ENCODE measurements at places on chromosomes 5 and 9.

DNA sequence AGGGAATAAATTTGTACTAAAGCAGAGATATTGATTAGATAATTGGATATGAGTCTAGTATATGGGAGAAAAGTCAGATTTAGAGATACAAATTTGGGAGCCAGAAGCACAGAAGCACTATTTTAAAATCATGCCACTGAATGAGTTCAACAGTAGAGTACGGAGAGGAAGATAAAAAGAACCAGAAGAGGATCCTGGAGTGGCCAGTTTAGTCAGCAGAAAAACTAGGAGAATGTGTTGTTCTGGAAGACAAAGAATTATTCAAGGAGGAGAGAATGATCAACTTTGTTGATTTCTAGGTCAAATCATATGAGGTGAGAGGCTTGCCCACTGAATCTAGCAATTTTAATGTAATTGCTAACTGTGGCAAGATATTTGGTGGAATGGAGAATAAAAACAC, 67.0 kb downstream of the NIPBL start:
- no peak for DNase-seq

DNA sequence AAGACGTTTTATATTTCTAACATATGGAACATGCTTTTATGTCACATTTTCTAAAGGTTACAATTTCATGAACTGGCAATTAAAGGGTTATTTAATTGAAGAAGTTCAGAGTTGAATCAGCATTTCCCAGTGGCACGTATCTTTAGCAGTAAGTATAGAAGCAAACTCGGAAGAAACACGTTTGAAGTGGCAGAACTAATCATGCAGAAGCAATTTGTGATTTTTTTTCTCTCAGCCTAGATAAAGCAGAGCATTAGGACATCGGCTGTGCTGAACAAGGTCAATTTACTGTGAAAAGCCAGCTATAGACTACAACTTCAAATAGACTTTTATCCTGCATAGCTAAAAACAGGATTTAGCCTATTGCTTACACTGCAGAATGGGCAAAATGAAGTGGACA, 104.7 kb downstream of the ISL1 start:
- DNase-seq: no peak

DNA sequence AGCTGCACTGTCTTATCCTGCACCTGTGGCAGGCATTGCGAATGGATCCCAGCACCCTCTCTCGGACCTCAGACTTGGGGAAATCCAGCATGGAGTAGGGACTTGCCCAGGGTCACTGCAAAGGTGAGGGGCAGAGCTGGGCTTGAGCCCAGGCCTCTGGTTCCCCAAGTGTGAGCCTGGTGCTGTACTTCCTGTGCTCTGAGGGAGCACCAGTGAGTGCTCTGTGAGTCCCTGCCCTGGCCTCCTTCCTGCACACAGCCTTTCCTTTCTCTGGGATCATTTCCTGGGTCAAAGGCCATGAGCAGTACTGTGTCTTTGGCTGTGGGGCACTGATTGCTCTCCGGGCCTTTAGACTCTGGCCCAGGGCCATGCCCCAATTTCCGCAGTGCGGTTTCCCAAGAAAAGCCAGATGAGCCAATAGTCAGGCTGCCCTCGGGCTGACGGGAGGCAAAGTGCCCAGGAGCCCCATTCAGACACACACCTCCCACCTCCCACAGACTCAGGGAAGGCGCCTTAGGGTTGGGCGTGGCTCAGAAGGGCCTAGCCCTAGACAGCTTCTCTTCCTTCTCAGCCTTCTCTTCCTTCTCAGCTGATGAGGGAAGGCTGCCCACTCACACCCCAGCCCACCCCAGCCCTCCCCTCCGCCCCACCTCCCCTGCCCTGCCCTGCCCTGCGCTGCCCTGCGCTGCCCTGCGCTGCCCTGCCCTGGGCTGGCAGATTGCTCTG, 23.3 kb upstream of the TRIM14 start:
- no peak for DNase-seq

- DNase-seq: no peak
Observed at GRCh38 chr5:52334367-52334766, 453.3 kb upstream of the ITGA1 start.

DNA sequence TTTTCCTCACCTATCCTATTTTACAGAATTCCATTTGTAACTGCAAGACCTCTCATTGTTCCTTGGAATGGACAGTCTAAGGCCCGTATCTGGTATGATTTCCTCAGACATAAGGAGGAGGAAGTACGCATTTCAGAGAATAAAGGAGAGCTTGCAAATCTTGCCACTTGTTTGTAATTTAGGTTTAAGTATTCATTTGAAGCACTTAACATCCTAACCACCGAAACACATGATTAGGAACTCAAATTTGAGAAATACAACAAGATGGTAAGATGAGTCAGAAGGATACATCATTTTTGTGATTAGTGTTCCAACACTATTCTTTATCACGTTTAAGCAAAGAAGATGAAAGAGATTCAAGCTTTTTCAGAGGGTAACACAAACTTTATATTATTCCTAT, 3.9 kb upstream of the ZCCHC9 start:
- DNase-seq: no peak

DNA sequence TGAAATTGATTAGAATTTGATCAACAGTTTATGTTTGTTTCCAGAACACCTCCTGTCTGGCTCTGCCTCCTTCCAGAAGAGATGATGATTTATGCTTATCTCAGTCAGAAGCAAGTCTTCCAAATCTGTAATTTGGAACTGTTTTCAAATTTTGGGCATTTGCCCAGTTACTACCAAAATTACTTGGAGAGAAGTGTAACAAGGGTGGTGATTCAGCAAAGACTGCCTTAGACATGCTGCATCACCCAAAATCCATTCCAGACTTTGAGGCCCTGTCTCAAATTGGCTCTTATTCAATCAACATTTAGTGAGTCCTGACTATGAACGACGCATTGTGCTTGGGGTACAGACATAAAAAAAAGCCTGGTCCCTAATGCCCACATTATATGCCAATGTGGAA, 89.4 kb downstream of the SH3TC2 start:
- no peak for DNase-seq
